D341Med (cell line): ENCODE measurements at places on chromosomes 16 and 17.

DNA sequence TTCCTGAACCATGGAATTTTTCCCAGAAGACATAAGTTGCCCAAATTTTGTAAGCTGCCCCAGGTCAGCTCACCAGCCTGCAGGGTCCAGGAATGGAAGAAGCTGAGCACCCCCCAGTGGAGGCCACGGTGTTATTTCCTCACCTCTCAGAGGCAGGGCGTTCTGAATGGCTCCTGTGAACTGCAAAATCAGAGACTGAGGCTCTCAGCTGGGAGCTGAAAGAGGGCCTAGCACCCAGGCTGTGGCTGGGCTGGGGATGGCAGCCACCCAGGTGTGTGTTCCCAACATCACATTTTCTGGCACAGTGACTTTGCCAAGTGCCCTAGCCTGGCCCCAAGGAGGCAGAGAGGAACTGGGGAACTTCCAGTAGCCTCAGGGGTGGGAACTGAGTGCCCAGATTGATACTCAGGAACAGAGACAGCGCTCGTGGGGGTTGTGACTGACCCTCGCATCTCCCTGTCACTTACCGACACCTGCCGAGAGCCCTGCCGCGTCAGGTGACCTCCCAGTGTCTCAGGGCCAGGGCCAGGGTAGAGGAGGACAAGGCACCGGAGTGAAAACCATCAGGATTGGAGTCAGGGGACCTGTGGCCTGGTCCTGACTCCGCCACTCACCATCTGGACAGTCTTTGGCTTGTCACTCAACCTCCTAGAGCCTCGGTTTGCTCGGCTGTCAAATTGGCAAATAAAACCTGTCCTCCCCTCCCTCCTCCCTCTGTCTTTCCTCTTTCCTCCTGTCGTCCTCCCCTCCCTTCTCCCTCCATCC, 11.3 kb downstream of the CACNG4 start:
- no peak for DNase-seq

DNA sequence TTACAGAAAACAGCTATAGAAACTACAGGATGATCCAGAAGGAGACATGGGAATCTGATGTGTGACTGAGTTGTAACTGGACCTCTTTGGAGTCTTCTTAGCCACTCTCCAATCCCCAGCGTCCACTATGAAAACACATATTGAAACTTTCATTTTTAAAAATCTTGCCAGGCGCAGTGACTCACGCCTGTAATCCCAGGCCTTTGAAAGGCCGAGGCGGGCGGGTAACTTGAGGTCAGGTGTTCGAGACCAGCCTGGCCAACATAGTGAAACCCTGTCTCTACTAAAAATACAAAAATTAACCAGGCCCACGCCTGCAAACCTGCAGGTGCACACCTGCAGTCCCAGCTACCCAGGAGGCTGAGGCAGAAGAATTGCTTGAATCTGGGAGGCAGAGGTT, 53.3 kb downstream of the HIC1 start:
- no peak for DNase-seq

GRCh38 chr16:28537076-28537475, 1.7 kb downstream of the NUPR1 start:
- DNase-seq = no peak

- no peak for DNase-seq
These were observed 3.3 kb upstream of the ABCA9 start for GRCh38 chr17:69064001-69064400.
